OCI-M1 (cell line): ENCODE measurements at places on chromosomes 3 and 15.

- DNase-seq = peak; percentile 89
Measured at GRCh38 chr15:40906091-40906990, 12.1 kb downstream of the VPS18 start.

DNA sequence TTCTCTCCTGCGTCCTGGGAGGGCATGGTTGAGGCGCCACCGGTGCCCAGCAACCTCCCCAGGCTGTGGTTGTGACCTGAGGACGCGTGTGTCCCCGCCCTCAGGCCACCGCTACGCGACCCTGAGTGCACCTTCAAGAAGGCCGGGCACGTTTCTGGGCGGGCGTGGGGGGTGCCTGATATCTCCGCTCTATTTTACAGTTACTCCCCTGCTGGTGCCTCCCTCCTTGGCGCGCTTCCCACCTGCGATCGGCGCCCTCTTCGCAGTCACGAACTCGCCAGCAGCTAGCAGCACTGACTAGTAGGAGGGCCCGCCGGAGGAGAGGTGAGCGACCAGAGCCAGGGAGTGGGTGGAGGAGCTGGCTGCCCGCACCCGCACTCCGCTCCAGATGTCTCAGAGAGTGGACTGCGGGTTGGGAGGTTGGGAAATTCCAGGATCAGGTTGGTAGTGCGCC, 43.2 kb upstream of the POLG start:
- no peak for DNase-seq

- no peak for DNase-seq
Measured at GRCh38 chr3:195461594-195462307, 18.9 kb upstream of the ACAP2 start.

- DNase-seq = no peak
Measured at GRCh38 chr3:184788751-184789150, 23.2 kb upstream of the VPS8 start.

DNA sequence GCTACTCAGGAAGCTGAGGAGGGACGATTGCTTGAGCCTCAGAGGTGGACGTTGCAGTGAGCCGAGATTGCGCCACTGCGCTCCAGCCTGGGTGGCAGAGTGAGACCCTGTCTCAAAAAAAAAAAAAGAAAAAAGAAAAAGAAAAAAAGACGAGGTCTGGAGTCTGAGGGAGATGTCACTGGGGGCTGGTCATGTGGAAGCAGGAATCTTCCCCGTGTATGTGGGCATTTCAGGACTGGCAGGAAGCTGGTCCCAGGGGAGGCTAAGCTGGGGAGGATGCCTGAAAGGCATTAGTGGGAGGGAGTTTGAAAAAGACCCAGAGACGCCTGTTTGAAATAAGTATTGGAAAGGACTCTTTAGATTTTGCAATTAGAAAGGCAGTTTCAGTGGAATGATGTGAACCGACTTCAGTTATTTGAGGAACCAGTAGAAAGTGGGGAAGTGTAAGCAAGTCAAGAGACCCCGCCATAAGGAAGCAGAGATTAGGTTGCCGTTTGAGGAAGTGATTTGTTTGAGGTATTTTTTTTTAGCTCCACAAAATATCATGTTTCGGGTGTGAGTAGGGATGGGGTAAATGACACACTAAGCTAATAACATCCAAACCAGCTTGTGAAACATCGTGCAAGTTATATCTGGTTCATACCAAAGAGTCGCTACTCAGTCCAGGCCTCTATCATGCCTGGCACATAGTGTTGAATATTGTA, 55.5 kb downstream of the ST6GAL1 start:
- DNase-seq = peak; percentile 86
